ENCODE measurements at places on chromosomes 7 and 10.
A peak's percentile ranks its signal among the peaks of the same experiment; 100 is the strongest.

DNA sequence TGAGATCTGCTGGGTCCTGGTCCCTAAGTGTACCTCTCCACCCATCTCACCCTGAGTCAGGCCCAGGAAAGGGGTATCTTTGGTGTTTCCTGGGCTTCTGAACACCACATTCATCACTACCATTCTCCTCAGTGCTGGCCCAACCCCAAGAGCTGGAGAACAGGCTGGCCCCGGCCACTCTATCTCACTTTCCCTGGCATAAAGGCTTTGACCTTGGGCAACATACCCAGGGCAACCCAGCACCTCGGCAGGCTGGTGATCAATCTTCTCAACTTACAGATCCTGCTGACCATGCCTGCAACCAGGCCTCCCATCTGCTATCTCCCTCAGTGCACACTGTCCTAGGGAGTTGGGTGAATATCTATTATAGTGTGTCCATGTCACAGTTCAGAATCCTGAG lies 2.1 kb downstream of the VSIR start:
- DNase-seq, result no peak

DNA sequence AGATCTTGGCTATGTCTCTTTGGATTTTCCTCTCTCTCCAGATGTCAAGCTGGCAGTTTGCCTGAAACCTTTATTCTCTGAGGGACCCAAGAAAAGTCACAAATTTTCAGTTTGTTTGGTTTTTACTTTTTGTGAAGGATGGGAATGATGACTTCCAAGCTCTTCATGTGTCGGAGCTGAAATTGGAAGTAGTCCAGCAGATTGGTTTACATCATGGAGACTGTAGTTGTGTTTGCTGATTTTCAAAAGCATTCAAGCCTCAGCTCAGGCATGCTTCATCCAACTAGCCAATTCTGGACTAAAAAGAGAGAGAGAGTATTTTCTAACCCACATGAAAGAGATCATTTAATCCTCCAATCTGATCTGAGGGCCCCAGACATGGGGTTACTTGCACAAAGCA lies 326.2 kb upstream of the AUTS2 start:
- no peak for DNase-seq

DNA sequence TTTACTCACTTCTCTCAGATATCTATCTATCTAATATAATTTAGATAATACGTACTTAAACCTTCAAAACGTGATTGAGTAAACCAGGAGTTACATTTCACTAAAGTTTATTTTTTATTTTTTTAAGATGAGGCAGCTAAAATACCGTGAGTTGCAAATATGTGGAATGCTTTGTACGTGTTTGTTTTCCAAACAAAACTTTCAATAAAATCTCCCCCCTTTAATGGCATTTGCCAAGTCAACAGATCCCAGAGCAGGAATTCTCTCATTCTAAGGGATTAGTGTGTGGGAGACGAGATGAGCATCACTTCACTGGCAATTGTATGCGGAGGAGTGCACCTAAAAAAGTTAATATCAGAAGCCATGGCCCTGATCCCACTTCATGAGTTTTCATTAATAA lies 53.7 kb upstream of the MAGI2 start:
- no peak for DNase-seq

DNA sequence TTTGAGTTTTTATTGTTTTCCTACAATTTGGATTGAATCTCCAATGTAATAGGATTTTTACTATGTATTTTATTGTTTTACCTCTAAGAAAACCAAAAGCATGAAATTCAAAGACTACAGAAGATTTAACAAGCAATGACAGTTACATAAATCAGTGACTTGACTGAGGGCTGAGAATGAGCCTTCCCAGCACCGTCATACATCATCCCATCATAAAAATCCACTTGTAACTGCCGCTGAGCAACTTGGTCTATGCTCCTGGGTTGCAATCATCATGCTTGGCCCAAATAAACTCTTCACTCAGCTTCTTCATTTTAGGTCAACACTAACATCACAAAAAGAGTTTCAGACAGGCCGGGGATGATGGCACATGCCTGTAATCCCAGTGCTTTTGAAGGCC lies 13.5 kb downstream of the LARP4B start:
- no peak for DNase-seq

GRCh38 chr10:77925410-77925794 lies 1.2 kb downstream of the DLG5 start:
- DNase-seq, result peak; percentile 26

- DNase-seq, result no peak
Measured at GRCh38 chr7:44195889-44196288, 4.9 kb upstream of the YKT6 start.

GRCh38 chr10:78378192-78378591 lies 344.5 kb downstream of the RPS24 start:
- no peak for DNase-seq

- no peak for DNase-seq
Measured at GRCh38 chr10:20466731-20467130, 430.4 kb downstream of the NEBL start.

DNA sequence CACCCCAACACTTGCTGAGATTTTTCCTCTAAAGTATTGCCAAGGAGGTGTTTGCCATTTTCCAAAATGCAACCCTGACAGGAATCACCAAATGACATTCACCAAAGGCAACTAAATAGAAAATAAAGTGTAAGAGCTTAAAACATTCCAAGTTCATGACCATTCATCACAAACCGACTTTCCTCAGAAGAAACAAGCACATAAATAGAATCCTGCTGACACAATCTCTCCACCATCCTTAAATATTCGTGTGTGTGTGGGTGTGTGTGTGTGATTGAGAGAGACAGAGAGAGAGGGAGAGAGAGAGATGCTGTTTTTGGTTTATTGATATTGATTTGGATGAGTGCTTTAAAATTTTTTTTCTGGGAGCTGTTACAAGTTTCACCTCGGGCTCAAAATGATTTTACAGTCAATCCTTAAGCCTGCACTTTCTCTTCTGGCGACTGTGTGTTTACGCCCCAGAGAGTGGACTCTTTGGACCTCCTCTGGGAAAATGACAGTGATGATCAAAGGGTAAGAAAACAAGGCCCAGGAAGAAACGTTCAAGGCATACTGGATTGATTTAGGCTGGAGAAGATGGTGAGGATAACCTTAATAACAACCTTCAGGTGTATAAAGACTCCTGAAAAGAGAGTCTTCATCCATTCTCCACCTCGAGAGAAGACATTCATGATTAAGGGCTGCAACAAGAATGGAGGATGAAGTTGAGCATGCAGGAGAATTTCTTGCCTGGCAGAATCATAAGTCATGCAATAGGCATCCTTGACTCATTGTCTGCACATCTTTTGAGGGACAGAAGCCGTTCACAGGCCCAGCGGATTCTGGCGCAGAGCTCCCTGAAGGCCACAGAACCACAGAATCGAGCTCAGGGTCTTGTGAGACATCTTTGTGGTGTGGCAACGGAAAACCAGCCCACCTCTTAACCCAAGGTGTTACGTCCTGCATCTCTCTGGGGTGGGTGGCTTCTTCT lies 104.4 kb upstream of the FGFR2 start:
- DNase-seq, result no peak

- no peak for DNase-seq
Measured at GRCh38 chr10:18463673-18464211, 187.6 kb downstream of the NSUN6 start.

DNA sequence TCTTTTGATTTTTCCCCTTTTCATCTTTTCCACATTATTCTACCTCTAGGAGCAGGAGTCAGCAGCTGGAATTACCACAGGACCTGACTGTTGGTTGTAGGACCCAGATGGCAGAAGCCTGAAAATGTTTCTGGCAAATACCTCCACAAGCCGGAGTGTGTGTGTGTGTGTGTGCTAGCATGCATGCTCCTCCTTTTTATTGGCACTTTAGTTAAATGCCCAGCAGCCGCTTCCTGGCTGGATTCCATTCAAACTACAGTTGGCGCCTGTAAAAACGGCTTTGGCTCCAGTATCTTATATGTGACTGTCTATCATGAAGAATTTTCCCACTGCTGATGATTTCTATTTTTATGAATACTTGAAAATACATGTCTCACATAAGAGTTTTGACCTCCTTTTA lies 319.7 kb upstream of the SP4 start:
- DNase-seq, result no peak

- DNase-seq, result no peak
Measured at GRCh38 chr7:154698726-154699291, 304.1 kb downstream of the PAXIP1 start.

- no peak for DNase-seq
Measured at GRCh38 chr7:92758796-92759431, 77.5 kb downstream of the CDK6 start.

DNA sequence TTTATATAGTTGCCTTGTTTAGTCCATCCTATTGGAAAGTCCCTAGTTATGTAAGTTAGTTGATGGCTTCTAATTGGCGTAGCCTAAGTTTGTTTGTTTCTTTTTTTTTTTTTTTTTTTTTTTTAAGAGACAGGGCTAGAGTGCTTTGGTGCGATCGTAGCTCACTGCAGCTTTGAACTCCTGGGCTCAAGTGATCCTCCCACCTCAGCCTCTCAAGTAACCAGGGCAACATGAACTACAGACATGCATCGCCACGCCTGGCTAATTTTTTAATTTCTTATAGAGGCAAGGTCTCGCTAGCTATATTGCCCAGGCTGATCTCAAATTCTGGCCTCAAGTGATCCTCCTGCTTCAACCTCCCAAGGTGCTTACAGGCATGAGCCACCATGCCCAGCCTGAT lies 7.1 kb downstream of the CSGALNACT2 start:
- DNase-seq, result no peak

DNA sequence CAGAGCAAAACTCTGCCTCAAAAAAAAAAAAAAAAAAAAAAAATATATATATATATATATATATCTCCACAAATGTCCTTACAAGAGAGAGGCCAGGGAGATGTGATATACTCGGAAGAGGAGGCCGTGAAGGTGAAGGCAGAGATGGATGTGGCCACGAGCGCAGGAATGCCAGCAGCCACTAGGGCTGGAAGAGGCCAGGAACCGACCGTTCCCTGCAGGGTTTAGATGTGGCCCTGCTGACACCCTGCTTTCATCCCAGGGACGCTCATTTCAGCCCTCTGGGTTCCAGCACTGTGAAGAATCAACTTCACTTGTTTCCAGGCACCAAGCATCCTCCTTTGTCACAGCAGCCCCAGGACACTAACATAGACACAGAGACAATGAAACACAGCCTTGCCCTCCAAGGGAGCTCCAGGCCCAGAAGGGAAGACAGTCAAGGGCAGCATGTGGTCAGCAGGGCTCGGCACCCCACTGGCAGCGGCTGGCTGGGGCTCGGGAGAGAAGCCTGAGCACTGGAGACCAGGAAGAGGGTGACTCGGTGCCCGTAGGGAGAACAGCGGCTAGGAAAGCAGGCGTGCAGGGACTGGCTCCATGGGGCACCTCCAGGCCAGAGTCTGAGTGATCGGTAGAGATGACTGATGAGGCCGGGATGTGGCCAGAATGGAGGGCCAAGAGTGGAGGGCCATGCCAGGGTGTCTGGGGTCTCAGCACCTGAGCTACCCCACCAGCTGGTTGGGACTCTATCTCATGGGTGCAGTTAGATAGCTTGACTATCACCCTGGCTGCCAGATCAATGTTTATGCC lies 7.6 kb downstream of the WDR86 start:
- DNase-seq, result no peak

DNA sequence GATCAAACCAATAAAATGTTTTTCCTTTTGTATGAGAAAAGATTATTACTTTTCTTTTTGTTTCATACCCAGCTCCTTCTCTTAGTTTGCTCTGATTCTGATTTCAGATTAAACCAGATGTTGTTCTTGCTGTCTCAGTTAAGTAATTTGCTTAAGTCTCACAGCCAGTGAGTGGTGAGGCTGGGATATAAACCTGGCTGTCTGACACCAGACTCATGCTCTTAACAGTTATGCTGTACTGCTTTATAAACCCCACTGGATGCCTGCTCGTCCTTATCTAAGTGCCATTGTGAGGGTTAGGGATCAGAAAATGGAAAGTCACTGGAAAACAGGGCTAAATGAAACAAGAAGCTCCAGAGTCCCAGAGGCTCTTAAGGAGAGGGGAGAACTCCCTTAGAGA lies 24.3 kb downstream of the GARS1 start:
- no peak for DNase-seq

GRCh38 chr10:26468700-26469099 lies 30.6 kb downstream of the APBB1IP start:
- no peak for DNase-seq

- no peak for DNase-seq
Measured at GRCh38 chr10:88209837-88210561, 346.6 kb downstream of the PTEN start.

- DNase-seq, result no peak
Measured at GRCh38 chr7:121278120-121279021, 50.4 kb upstream of the WNT16 start.

GRCh38 chr7:157703131-157703530 lies 366.3 kb downstream of the DNAJB6 start:
- DNase-seq, result no peak

- DNase-seq, result no peak
Measured at GRCh38 chr7:80279760-80280159, 145.1 kb downstream of the GNAI1 start.

DNA sequence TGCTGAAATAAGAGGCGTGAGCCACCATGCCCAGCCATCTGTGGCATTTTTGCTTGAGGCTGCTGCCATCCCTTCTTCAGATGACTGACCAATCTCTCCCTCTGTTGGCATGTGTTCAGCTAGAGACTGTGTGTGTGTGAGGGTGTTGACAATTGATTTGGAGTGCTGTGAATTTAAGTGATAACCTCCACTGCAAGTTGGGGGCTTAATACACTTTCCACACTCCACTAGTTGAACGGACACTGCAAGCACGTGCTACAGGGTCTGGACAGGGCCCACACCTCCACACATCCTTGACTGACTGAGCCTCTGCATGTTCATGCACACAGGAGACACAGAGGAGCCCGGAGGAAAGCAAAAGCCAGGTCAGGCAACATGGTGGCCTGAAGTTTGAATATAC lies 51.3 kb downstream of the BRAF start:
- no peak for DNase-seq

GRCh38 chr10:119653916-119654315 lies 2.7 kb downstream of the BAG3 start:
- no peak for DNase-seq

GRCh38 chr10:110516815-110517492 lies 19.2 kb downstream of the DUSP5 start:
- DNase-seq, result no peak

- DNase-seq, result no peak
Measured at GRCh38 chr7:46945328-46945727, 636.6 kb downstream of the TNS3 start.

GRCh38 chr10:34601691-34602090 lies 213.4 kb downstream of the PARD3 start:
- DNase-seq, result no peak

DNA sequence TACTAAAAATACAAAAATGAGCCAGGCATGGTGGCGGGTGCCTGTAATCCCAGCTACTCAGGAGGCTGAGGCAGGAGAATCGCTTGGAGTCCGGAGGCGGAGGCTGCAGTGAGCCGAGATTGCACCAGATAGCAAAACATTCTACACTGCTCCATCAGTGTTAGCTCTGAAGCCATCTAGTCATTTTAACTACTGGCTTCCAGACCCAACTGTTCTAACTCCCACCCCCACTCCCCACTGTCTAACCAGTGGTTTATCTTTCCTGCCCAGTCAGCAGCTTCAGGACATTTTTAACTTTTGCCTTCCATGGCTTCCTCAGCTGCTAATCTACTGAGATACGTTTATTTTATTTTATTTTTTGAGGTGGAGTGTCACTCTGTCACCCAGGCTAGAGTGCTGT lies 6.2 kb upstream of the FRAT1 start:
- DNase-seq, result no peak

- no peak for DNase-seq
Measured at GRCh38 chr7:151847681-151848081, 29.2 kb downstream of the PRKAG2 start.
